Coronary artery (tissue), 2 donors: ENCODE measurements at places on chromosomes 4 and X.

DNA sequence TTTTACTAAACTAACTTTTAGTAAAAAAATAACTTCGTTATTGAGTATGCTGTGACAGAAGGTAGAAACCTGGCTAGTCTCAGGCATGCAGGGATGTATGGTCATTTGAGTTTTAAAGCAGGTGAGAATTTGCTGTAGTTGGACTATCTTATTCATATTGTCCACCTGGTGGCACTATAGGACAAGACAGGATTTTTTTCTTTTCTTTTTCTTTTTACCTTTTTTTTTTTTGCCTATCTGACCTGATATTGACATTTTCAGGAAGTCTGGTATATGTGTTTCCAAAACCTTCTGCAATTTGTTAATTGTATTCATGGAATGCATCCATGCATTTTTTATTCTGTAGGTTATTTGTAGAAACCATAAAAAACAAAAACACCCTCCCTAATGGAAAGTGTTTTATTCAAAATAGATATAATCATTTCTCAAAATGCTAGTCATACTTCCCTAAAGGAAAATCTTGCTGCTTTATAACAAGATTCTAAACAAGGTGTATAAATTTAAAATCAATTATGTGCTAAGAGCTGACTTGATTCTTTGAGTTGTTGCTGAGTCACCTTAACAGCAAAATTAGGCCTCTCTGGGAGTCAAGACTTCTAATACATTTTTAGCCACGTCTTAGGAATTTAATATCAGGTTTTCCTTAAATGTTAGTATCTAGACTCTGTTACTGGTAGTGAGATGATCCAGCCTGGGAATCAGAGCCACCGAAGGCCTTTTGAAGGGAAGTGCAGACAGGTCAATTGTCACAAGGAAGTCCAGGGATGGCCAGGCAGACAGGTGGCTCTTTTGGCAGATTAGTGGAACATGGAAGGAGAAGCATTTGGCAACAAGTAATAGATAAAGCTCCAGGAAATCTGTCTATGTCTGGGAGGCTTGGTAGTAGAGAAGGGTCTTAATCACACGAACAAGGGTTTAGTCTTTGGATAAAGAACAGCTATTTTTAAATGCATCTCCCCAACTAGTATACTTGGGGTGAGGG is 201.3 kb upstream of the GNPDA2 start:
- DNase-seq, result no peak

DNA sequence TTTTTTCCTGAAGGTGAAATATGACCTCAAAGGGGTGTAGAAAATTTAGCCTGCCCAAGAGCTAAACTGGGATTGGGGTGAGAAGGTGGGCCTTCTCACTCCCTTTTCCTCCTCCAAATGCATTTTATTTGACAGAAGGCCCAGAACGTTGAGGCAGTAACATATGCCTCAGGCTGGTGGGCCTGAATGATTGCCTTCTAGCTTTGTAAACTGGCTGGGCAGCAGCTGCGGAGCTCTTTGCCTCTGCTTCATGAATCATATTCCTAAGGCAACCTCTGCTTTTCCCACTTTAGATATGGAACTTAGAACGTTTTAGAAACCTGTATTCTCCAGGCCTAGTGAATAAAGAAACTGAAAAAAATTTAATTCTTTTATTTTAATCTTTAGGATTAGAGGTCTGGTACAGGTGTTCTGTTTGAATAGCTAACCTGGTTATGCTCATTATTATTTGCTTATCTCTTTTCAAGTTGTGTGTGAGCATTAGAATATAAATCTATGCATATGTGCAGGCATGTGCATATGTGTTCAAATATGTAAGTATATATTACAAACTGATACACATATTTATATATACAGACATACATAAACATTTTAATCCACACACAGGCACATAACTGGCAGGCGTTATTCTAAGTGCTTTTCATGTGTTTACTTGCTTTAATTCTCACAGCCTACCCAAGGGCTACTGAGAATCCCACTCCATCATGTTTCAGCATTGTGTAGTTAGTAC is 11.5 kb downstream of the PRDM8 start:
- no peak for DNase-seq

DNA sequence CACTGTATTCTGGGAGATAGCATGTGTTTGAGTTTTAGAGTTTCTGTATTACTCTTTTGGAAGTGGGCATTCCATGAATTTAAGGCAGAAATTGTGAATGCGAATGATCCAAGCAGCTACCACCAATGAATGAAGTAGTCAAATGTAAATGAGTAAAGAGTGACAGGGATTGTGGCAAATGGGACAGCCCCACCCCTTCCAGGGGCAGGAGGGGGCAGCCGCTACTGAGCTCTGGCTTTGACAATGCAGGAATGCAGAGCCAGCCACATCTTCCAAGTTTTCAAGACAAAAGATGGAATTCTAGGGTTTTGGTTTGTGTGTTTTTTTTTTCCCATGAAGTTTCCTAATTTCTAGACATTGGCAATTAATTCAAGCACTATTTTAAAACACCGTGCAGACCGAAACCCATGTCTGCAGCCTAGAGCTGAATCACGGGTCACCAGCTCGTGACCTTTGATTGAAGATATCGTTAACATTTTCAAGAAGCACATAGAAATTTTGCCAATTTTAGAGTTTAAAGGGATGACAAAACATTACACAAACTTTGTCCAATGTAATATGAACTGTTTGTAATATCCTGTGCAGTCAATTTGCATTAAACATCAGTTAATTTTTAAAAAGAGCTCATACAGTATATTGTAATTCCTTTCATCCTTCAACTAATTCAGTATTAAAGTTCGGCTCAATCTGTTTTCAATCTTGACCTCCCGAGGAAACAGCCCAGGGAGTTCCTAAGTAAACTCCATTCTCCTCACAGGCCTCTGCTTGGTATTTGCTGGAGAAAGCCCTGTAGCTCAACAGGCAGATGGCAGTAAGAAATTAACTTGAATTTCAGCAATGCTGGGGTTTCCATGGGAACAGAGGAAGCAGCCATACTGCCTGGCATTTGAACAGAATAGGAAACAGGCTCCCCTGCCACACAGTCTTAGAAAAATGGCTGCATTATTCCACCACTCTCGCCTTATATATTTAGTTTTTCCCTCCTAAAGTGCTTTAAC is 83.4 kb downstream of the UCHL1 start:
- no peak for DNase-seq

GRCh38 chr4:88320780-88321373 is 36.5 kb upstream of the PPM1K start:
- DNase-seq, result no peak

DNA sequence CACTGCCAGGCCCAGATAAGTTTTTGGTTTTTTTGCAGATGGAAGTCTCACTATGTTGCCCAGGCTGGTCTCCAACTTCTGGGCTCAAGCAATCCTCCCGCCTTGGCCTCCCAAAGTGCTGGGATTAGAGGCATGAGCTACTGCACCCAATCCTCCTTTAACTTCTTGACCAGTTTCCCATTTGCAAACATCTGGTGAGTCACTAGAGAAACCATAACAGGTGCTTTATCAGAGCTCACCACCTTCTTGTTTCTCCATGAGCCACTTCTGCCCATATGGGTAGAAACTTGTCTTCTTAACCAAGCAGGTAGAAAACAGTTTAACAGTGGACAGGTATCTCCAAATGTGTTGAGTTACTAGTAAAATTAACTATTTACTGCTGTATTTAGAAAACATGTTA is 128.4 kb upstream of the AP1S2 start:
- no peak for DNase-seq

- no peak for DNase-seq
These were observed 235.3 kb downstream of the GPAT3 start for GRCh38 chr4:83771113-83771705.

DNA sequence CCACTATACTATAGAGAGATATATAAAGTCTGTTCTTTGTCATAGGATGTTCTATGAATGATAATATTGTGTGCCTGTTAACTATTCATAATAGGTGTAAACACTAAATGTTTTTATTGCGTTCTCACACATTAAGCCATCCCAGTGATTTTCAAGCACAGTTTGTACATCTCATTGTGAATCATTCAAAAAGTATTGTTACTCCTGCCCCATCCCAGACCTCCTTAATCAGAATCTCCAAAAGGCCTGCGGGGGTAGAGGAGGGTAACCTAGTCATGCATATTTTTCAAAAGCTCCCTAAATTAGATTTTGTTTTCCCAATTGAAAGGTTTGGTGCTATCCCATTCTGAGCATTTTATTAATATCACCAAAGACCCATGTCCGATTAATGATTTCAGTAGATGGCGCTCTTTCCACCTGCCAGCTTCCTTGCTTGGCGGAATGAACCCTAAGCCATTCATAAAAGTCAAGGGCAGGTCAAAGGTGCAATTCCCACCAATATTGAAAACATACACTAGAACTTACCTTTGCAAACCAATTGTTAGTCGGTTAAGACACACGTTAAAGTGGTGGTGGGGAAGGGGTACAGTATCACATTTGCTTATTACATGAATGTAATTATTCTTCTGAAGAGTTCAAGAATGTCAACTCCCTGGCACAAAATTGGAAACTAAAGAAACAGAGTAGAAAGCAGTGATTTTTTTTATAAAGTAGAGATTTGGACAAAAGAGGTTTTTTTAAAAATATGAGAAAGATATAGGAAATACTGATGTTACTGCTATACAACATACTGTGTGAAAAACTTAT is 5.8 kb upstream of the TET2 start:
- DNase-seq, result no peak

GRCh38 chr4:83110223-83110945 is 4.1 kb downstream of the PLAC8 start:
- DNase-seq, result peak; percentile 85
